GM19239 (cell line): ENCODE measurements at places on chromosomes 7 and 10.

DNA sequence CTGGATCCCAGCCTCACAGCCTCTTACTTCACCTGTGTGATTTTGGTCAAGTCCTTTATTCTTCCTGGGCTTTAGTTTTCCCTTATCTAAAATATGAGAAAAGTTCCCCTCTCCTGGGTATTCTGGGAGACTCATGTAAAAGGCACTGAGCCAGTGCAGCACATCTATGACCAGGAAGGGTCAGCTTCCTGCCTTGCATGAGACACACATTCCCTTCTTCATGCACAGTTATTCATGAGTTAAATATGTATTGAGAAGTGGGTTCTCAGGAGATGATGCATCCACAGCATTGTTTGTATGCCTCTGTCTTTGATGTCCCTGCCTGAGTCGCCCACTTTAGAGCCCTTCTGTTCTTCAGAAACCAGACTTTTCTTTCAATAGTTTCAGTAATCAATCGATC lies 33.3 kb downstream of the EGFR start:
- DNase-seq = no peak

DNA sequence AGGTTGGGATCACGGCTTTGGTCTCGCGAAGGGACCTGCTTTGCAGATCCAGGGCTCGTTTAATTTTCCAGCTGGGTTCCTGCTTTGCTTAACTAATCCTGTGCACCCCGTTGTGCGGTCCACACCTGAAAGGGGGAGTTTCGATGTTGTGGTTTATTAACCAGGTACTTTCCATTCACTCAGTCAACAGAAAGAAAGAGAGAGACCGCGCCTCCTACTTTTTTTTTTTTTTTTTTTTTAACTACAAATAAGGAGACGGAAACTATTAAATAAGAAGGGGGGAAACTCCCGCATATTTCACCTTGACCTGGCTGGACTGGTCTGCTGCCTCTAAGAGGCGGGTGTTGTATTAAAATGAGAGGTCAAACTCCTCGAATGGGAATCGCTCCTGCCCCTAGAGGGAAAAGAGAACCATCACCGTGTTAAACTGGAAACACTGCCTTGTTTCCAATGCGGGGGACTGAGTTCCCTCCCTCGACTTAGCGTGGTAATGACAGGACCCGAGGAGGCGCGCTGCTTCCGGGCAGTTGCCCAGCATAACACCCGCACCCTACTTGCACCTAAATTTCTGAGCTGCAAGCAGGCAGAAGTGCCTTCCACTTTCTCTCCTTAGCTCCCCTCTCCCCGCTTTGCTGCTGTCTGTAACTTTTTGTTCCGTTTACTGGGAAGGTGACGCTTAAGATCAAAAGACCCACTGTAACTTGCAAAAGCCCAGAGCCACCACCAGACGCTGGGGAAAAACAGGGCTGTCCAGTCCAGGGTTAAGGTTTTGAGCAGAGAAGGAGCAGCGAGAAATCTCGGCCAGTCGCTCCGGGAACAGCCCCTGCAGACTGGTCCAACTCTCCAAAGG lies 1.1 kb upstream of the ITGB8 start:
- DNase-seq = peak; percentile 24

GRCh38 chr10:13673156-13673555 lies 86.4 kb downstream of the PRPF18 start:
- DNase-seq = no peak

DNA sequence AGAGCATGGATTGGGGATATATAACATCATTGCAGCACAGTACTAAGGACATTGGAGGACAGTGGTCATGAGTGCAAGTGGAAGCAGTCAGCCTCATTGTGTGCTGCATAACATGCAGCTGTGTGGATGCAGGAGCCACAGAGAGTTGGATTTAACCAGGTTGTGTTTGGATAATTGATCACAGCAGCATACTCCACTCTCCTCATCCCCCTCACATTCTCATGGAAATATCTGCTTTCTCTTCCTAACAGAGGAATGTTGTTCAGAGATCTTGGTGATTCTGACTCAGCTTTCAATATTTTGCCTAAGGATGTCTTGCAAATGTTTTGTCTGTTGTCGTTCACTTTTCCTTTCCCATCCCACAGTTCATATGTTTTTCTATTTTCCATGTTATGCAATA lies 31.8 kb upstream of the LSM8 start:
- DNase-seq = no peak

DNA sequence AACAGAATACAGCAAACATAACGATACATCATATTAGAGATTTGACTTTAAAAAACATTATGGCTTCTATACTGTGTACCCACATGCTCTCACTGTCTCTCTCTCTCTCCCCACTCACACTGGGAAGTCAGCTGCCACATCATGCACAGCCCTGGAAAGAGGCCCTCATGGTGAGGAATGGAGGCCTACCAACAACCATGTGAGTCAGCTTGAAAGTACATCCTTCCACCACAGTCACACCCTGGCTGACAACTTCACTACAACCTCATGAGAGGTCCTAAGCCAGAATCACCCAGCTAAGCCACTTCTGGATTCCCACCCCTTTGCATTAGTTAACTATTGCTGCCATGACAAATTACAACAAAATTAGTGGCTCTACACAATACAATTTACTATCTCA lies 23.3 kb upstream of the GPR22 start:
- DNase-seq = no peak
